Dorsolateral prefrontal cortex (tissue), 122 donors: ENCODE measurements at places on chromosomes 1 and 21. TPM values are rescaled to one million over a fixed set of nuclear protein-coding genes. Genes with fewer than 3 reads are reported as not detected.

DNA sequence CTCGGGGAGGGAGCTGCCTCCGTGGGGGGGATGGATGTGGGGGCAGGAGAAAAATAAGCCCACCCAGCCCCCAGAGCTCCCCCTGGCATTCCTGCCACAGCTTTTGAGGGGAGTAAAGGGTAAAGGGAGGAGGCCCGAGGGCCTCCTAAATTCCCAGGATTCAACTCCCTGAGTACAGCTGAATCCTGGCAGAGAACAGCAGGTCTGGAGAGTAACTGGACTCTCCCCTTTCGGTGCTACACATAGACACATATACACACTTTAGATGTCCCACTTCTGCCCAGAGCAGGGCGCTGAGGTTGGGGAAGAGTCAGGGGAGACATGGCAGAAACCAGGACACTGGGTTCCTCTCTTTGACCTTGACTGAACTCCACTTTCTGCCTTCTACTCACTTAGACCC, 3.0 kb downstream of the KIRREL1 start:
- no peak for DNase-seq

- DNase-seq = no peak
Observed at GRCh38 chr1:217569021-217569420, 61.9 kb downstream of the GPATCH2 start.

DNA sequence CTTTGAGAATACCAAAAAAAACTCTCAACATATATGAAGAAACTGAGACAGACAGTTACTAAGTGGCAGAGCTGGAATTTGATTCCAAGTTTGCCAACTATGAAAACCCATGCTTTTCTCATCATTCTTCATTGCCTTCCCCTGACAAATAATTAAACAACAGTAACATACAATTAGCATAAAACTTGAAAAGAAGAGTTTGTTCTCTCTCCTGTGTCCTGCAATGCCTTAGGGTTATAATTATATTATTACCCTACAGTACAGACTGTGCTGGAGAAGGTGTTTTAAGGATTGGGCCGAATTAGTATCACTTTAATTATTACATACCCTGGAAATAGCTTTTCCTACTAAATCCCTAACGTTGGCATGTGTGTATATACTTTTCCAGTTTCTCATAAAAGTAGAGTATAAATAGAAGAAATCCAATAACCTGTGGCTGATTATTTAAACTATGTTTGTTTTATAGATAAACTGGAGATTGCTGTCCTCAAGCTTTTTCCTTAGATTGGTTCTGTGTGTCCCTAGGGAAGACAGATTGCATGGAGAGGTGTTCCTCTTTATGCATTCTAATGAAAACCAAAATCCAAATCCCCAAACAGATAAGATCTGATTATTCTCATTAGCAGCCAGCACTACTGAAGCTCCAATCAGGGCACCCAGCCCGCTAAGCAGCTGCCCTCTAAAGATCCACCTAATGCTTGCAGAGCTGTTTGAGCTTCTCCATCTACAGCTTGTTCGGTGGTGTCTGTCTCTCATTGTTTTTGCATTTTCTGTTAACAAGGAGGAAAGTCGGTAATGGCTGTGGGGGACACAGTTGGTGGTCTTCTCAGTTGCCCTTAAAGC, 156.3 kb downstream of the TM2D1 start:
- DNase-seq = no peak

- DNase-seq = no peak
Observed at GRCh38 chr1:113058941-113059706, 13.9 kb upstream of the LRIG2 start.

GRCh38 chr1:5232537-5232936, 578.1 kb downstream of the AJAP1 start:
- DNase-seq = no peak

DNA sequence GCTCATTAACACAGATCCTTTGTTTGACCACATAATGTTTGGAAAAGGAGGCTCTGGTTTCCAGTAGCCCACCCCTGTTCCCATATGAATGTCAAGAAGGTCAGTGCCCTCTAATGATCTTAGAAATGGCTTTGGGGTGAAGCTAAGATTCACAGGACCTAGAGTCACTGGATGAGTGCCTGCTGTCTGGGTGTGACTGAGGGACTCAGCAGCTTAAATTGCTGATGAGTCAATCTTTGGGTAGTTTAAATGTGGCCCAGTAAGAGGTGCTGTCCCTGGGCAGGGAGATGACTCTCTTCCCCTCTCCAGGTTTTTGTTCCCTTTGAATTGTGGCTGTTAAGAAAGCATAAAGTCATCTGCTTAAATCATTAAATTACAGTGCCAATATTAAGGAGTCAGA, 50.6 kb downstream of the L1TD1 start:
- DNase-seq = no peak

- no peak for DNase-seq
Observed at GRCh38 chr1:45493116-45493697, 2.2 kb upstream of the TESK2 start.

DNA sequence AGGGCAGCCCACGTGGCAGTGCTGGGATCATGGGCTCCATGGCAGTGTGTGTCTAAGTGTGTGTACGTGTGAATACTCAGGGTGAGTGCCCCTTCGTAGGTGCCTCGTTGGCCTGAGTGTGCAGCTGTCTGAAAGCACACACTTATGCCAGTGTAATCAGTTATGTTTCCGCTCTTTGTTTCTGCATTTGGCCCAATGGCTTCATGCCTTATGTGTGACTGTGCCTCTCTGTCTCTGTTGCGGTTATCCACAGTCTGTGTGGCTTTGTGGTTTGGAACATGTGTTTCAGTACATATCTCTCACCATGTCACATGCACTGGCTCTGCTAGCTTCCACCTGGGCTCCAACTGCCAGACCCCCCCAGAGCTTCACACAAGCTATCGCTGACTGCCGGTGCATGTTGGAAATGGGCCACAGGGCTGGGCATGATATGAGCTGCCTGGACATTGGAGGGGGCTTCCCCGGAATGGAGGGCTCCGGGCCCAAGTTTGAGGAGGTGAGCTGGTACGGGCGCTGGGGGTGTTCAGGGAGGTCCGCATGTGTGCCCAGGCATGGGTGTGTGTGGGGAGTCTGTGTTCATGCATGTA, 70.3 kb upstream of the TINAGL1 start:
- no peak for DNase-seq

DNA sequence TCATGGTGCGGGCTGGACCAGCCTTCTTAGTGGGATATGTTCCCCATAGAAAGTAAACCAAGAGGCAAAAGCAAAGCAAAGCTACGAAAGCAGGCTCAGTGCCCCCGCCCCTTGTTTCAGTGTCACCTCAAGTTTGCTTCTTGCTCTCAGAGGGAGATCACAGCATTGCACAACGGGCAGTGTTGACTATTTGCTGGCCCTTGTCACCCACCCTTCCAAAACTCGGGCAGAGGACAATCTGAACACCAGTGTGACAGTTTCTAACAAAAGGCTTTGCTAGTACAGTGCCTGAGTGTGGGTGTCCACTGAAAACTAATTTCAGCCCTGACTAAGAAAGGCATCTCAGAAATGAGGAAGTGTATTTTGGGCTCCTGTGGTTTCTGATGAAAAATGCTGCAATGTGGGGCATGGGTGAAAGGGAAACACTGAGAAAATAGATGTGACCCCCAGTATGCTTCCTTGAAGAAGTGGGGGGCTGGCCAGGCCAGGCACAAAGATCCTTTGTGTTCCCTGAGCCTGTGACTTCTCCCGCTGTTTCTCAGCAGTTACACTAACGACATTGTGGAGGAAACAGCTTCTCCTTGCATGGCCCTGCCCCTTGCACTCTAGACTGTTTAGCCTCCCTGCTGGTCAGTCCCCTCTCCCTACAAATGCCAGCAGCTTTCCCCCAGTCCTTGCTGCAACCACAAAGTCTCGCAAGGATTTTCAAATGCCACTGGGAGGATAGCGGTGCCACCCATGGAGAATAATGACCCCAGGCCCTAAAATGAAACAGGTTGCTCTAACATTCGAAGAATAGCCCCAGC, 33.3 kb upstream of the KCNE1 start:
- no peak for DNase-seq

DNA sequence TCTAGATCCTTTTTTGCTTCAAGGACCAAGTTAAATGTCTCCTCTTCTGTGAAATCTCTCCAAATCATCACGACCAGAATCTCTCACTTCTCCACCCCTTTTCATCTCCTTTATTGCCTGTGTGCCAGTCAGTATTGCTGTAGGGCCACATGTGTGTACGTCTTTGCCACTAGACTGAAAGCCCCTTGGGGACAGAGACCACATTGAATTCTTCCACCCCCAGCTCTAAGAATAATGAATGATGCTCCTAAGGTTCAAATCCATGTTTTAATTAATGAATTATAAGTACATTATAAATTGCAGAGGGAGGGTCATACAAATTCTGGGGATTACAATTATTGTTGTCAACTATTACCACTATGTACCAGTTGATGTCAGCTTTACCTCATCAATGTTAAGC, 343.8 kb downstream of the USP25 start:
- no peak for DNase-seq

DNA sequence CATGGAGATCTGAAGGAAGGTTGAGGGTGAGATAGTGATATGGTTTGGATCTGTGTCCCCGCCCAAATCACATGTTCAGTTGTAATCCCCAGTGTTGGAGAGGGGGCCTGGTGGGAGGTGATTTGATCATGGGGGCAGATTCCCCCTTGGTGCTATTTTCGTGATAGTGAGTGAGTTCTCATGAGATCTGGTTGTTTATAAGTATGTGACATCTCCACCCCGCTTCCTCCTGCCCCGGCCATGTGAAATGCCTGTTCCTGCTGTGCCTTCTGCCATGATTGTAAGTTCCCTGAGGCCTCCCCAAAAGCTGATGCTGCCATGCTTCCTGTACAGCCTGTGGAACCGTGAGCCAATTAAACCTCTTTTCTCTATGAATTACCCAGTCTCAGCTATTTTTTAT, 451.9 kb upstream of the VAMP3 start:
- no peak for DNase-seq

GRCh38 chr1:19374083-19374801, 62.1 kb downstream of the SLC66A1 start:
- no peak for DNase-seq

- no peak for DNase-seq
Observed at GRCh38 chr1:99482750-99483149, 163.2 kb upstream of the PALMD start.

- DNase-seq = no peak
Observed at GRCh38 chr1:161702250-161702649, 4.8 kb upstream of the FCRLA start.

- no peak for DNase-seq
Observed at GRCh38 chr1:168751195-168751650, 22.2 kb upstream of the DPT start.

LHX8 gene
- total RNA-seq = not detected

TCHH gene
- 0.48 TPM for total RNA-seq

FMO1 gene
- not detected for total RNA-seq

MYOM3 gene
- total RNA-seq = not detected

TEKT2 gene
- total RNA-seq = 1.7 TPM
